ENCODE measurements at places on chromosomes 3 and 15.
A peak's percentile ranks its signal among the peaks of the same experiment; 100 is the strongest.

DNA sequence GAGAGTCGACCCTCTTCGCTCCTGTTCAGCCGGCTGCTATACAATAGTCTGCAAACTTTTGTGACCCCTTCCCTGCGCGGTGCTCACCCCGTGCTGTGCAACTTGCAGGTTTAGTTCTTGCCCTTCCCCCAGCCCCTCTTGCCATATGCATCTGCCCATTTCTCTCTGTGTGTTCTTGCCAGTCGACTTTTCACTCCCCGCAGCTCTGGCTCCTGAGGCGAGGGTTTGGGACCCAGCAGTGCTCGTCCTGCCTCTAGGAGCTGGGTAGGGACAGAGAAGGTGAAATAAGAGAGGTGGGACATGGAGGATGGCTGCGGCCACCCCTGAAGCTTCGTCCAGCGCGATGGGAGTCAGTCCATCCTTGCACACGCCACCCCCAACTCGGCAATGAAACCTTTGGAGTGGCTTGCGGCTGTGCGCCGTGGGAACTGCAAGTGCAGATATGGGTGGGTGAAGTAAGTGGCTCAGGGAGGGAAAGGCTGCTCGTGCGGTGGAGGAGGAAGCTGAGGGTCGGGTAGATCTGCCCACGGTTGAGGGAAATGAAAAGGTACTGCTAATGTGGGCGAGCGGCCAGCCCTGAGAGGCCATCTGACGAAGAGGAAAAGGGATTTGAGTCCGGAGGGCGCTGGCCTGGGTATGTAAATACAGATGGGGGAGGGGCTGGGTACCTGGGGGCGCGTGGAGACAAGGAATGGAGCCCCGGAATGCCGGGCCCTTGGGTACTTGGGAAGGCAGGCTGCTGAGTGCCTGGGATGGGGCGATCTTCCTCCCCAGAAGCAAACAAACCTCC lies 1.0 kb downstream of the LRRC3B start:
- no peak for DNase-seq

- no peak for DNase-seq
Observed at GRCh38 chr3:158668506-158668905, 3.9 kb downstream of the LXN start.

DNA sequence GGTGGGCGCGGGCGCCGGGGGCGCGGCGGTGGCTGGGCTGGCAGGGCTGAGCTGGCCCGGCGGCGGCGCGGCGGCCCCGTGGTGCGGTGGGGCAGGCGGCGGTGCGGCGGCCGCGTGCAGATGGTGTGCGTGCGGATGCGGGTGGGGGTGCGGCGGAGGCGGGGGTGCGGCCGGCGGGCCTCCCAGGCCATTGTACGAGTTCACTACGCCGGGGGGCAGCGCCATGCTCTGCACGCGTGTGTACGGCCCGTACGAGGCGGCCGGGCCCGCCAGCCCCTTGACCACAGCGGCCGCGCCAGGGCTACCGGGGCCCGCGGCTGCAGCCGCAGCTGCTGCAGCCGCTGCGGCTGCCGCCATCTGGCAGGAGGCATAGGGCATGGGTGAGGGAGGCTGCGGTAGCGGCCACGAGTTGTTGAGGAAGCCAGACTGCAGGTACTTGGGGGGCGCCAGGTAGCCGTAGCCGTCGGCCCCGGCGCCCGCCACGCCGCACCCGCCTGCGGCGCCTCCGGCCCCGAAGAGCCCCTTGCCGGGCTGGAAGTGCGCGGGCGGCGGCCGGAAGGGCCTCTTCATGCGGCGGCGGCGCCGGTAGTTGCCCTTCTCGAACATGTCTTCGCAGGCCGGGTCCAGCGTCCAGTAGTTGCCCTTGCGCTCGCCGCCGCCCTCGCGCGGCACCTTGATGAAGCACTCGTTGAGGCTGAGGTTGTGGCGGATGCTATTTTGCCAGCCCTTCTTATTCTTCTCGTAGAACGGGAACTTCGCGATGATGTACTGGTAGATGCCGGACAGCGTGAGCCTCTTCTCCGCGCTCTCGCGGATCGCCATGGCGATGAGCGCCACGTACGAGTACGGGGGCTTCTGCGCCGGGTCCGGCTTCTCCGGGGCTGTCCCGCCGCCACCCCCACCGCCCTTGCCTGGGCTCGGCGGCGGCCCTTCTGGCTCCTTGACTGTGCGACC lies 951 bp downstream of the FOXL2 start:
- DNase-seq, result no peak

DNA sequence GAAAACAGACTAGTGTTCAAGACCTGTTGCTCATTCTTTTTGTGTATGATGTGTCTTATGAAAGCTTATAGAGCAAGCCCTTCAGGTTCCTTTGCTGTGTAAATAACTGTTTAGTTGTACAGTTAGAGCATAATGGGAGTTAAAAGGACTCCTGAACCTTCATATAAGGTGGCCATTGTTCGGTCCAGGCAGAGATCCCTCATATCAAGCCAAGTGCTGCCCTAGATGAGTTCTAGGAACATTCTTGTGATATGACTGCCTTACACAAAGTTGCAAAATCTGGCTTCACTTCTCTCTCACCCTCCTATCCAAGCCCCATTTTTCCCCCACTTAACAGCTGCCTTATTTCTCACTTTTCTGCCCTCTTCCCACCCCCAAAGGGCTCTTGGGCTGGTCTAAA lies 26.9 kb downstream of the GYG1 start:
- no peak for DNase-seq

GRCh38 chr3:11002371-11002807 lies 9.8 kb downstream of the SLC6A1 start:
- no peak for DNase-seq

GRCh38 chr15:66706225-66706732 lies 4.2 kb downstream of the SMAD6 start:
- DNase-seq, result no peak

DNA sequence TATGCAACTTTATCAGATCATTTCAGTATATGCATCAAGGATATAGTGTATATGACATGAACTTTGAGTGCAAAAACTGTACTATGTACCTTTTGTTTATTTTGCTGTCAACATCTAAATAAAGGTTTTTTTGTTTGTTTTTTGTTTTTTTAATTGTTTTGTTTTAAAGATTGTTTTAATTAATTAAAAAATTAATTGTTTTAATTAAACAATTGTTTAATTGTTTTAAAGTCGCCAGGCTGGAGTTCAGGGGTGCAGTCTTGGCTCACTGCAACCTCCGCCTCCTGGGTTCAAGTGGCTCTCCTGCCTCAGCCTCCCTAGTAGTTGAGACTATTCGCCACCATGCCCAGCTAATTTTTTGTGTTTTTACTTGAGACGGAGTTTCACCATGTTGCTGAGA lies 79.9 kb upstream of the LRRFIP2 start:
- DNase-seq, result no peak

GRCh38 chr3:171558188-171558696 lies 98.0 kb upstream of the TNIK start:
- no peak for DNase-seq

DNA sequence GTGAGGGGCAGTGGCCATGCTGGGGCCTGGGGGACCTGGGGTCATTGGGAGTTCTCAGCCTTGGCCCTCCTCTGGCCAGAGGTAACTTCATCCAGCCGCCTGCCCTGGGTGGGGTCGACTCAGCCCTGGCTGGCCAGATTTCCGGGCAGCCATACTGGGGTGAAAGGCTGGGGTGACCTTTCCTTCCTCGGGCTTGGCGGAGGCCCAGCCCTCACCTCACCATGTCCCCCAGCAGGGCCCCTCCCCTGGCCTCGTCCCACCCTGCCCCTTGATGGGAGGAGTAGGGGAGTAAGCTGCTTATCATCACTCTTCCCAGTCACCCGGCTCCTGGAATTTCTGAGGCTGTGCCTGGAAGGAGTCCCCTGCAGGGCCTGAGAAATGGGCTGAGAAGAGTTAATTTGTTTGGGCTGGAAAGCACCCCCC lies 5.4 kb downstream of the SEMA3F start:
- no peak for DNase-seq

GRCh38 chr15:49410641-49411040 lies 12.4 kb upstream of the FGF7 start:
- DNase-seq, result no peak

DNA sequence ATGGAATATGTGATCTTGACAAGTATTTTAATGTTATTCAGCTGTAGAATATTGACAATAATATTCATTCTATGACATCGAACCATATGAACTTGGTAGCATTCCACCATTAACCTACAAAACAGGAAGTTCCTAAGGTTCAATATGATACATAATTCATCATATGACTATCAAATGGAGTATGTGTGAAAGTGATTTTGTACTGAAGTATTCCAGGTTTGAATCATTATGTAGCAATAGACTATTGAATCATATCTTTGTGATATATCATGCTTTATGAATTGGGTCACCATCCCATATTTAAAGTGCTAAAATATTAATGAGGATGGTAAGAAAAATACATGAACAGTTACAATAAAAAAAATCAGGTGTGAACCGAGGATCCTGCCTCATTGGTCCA lies 95.1 kb downstream of the TP63 start:
- DNase-seq, result no peak

- DNase-seq, result no peak
Observed at GRCh38 chr3:59318881-59319280, 269.1 kb upstream of the CFAP20DC start.

DNA sequence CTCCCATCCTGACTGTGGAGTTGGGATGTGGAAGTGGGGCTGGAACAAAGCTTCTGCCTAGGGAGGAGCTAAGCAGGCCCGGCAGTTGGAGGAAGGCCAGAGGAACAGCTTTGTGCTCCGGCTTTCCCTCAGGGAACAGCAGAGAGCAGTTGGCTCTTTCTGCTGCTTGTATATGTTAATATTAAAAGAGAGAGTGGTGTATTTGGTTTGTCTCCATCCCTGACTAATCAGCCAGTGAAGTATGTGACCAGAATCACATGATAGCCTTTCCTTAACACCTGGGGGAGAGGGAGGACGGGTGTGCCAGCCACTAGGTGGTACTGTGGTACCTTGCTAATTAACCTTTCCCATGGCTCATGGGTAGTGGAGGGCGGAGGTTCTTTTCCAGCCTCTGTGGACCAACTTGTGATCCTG lies 10.0 kb downstream of the EIF2B5 start:
- DNase-seq, result no peak

- DNase-seq, result no peak
Observed at GRCh38 chr15:90674476-90674875, 42.7 kb upstream of the BLM start.

DNA sequence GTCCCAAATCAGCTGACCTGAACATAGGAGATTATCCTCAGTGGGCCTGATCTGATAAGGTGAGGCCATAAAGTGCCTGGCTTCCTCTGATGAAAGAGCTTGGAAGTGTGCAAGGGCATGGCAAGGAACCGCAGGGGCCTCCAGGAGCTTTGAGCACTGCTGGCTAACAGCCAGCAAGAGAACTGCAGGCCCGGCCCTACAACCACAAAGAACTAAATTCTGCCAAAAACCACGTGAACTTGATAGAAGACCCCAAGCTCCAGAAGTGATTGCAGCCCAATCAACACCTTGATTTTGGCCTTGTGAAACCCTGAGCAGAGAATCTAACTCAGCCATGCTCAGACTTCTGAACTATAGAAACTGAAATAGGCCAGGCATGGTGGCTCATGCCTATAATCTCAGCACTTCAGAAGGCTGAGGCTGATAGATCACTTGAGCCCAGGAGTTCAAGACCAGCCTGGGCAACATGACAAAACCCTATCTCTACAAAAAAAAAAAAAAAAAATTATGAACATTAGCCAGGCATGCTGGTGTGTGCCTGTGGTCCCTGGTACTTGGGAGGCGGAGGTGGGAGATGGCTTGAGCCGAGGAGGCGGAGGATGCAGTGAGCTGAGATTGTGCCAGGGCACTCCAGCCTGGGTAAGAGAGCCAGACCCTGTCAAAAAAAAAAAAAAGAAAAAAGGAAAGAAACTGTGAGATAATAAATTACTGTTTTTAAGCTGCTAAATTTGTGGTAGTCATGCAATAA lies 7.7 kb upstream of the DIS3L start:
- DNase-seq, result no peak

- peak; percentile 80 for DNase-seq
Observed at GRCh38 chr3:131847966-131848510, 186.8 kb downstream of the CPNE4 start.

DNA sequence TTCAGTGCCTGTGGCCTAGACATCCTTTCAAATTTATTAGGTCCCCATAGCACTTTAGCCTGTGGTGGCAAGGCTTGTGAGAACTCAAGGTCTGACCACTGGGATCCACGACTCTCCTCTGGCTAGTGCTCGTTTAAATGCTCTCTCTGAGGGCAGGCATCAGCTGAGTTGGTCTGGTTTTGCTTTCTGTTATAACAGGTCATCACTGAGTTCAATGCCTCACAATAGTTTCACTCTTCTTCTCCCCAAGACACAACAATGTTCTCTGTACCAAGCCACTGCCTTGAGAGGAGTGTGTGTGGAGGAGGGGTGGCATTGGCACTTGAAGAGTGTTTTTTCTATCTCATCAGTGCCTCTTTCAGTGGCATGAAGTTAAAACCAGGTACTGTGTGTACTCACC lies 7.6 kb downstream of the OR5K4 start:
- DNase-seq, result no peak

- no peak for DNase-seq
Observed at GRCh38 chr3:2623436-2623835, 486.7 kb downstream of the IL5RA start.

- DNase-seq, result peak; percentile 43
Observed at GRCh38 chr15:52078876-52079700, 33.5 kb downstream of the BCL2L10 start.

GRCh38 chr15:25844981-25845680 lies 18.0 kb downstream of the ATP10A start:
- no peak for DNase-seq

DNA sequence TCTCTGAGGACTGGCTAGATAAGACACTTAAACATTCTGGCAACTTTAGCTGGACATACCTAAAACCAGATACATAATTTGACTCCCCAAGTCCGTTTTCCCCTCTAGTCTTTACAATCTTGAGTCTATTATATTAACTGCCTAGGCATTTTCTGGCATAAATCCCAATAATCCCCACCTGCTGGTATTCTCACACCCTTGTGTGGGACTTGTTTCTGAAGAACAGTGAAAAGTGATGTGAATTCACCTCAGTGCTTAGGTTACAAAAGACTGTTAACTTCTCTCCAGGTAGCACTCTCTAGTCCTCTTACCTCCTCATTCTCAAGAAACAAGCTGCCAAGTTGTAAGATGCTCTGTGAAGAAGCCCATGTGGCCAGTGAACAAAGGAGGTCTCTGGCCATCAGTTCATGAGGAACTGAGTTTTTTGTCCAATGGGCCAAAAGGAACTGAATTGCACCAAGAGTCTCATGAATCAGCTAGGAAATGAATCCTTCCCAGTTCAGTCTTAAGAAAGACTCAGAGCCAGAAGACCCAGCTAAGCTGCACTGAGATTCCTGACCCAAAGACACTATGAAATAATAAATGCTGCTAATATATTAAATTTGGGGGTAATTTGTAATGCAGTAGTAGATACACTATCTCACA lies 4.1 kb downstream of the OSBPL11 start:
- DNase-seq, result no peak

GRCh38 chr3:32725721-32726120 lies 40.7 kb downstream of the CNOT10 start:
- no peak for DNase-seq
